Activated CD4-positive, CD25-positive, alpha-beta regulatory T cell treated with anti-CD3 and anti-CD28 coated beads, Interleukin-2, amount 50 U/mL, for 72 hours (primary cell): ENCODE measurements at places on chromosomes 7 and 10.

DNA sequence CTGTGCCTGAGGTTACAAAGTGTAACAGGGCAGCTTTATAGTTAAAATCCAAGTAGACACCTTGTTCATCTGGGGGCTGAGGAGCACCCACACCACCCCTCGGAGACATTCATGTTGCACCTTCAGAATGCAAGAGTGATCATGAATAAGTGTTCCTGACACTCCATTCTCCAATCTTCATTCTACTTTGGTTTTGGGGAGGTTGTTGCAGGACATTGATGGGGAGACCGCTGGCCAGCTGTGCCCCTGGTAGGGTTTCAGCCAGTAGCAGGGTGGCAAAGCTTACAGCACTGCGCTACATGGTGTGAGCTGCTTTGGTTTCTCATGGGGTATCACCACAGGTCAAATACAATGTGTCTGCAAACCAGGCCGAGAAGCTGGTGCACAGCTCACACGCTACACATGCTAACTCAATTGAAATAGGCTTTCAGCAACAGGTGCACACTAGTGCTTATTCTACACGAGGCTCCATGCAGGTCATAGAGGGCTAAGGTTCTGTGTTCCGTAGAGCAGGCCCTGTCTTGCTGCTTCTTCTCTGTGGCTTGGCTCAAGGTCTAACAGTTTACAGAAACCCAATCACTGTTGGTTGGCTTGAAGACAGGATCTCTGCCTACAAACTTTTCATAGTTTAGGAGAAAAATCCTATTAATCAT, 317.4 kb upstream of the ZNF32 start:
- no peak for DNase-seq

GRCh38 chr10:96133135-96133534, 3.0 kb downstream of the ZNF518A start:
- no peak for DNase-seq

- no peak for DNase-seq
Measured at GRCh38 chr7:22633954-22634474, 93.0 kb upstream of the IL6 start.

GRCh38 chr7:121005996-121006584, 17.6 kb downstream of the CPED1 start:
- DNase-seq: no peak

DNA sequence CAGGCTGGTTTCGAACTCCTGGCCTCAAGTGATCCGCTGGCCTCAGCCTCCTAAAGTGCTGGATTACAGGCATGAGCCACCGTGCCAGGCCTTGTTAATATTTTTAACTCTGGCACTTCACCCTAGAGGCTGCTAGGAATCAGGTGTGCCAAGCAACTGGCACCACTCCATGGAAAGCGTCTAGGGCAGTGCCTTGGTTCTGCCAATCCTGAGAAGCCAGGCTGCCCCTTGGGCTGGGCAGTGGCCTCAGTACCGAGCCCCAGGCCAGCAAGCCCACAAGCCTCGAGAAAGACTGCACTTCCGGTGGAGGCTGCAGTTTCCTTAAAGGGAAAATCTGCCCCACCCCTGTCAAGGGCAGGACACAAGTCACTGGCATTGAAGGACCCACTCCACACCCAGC, 11.3 kb downstream of the ALKBH4 start:
- no peak for DNase-seq
